ENCODE measurements at places on chromosomes 5 and 9.

- DNase-seq = no peak
These were observed 18.1 kb upstream of the WWC1 start for GRCh38 chr5:168273056-168273980.

DNA sequence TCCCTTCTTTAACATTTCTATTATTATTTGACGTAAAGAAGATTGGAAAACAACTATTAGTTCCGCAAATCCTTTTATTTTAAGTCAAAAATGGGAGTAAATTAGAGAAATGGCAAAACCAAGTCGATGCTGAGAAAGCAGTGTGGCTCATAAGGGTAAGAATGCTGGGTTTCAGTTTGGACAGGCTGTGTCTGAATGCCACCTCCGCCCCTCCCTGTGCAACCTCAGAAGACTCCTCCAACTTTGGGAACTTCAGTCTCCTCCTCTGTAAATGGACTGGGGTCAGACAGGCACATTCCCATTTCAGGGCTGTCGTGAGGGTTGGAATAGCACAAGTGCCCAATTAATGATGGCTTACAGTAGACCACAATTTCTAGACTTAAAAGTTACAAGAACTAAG is 154.0 kb downstream of the GABBR2 start:
- DNase-seq = no peak

DNA sequence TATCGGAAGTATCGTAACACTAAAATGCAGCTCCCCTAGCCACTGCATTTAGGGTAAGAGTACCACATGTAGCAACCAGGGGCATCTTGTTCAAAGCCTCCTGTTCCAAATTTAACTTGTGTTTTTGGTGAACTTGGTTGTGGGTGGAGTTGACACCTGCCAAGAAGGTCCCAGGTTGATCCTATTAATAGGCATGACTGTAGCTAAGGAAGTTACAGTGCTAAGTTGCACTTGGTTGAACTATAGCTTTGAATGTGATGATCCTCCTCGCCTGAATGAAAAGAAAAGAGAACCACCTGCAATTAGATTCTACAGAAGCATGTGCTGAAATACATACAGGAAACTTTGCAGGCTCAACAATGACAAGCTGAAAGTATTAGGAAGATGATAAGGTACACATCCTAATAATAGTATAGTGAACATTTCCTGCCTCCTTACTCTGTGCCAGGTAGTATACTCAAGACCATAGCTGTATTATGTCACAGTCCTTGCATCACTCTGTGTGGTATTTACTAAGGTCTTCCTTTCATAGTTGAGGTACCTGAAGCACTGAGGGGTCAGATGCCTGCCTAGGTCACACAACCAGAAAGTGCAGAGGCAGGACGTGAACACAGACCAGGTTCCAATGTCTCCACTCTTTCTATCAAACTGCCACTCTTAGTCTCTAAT is 64.5 kb upstream of the PIP5K1B start:
- DNase-seq = no peak

- no peak for DNase-seq
These were observed 2.1 kb upstream of the HSPA4 start for GRCh38 chr5:133049726-133050048.

DNA sequence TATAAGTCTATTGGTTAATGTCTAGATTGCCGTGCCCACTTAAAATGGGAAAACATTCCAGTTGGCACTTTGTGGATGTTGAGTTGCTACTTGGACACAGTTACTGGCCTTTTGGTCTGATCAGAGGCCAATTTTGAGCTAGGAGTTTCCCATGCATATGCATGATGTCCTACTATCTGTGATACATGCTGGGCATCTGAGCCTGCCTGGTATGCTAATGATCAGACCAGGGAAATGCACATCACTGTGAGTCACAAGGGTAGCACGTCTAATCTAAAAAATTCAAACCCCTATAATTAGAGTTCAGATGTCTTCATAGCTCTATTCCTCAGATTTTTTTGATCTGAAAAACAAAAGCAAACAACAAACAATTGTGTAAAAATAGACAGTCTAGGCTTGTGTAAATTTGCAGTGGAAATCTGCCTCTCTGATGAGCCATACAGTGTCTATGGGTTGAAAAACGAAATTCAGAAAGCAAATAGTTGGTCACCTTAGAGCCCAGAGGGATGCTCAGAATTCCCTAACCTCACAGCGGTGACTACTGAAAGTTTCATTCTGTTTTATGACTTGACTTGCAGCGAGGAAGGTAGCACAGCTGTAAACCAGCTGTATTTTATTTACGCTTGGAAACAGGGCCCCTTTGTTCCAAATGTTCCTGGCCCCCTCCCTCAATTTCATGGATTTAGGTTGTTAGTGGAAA is 37.3 kb downstream of the PALM2AKAP2 start:
- DNase-seq = no peak

All from right atrium auricular region (tissue), 2 donors.